ENCODE measurements at places on chromosomes 3 and 15.

GRCh38 chr15:58552505-58553364 lies 120.9 kb downstream of the LIPC start:
- DNase-seq = no peak

- DNase-seq = no peak
Measured at GRCh38 chr3:136048068-136048467, 82.5 kb downstream of the PPP2R3A start.

DNA sequence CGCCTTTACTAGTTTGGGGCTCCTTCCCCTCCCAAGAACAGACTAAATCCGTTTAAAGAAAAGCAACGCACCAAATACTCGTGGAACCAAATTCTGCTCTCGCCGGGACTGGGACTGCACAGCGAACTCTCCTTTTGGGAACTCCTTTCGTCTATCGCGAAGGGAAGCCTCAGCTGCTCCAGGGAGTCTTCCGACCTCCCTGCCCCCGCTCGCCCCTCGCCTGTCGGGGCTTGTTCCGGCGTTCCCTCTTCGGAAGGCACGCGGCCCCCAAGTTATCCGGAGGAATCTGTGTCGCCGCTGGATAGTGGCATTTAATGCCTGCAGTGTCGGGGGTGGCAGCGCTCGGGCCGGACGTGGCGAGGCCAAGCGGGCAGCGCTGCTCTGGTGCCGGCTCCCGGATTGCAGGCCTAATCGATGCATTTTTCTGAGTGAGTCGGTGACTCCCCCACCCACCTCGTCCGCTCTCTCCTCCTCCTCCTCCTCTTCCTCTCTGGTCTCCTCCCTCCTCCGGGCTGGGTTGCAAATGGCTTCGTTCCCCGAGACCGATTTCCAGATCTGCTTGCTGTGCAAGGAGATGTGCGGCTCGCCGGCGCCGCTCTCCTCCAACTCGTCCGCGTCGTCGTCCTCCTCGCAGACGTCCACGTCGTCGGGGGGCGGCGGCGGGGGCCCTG lies at the start of gene TRIM71:
TRIM71 (plus strand) TSS at position 440 of the 671 bp plus-strand sequence; CDS start at position 524, 84 bp downstream.
- DNase-seq = no peak

GRCh38 chr3:136839556-136839931 lies 20.6 kb downstream of the SLC35G2 start:
- no peak for DNase-seq

- no peak for DNase-seq
Measured at GRCh38 chr15:88100181-88100580, 156.4 kb downstream of the NTRK3 start.

DNA sequence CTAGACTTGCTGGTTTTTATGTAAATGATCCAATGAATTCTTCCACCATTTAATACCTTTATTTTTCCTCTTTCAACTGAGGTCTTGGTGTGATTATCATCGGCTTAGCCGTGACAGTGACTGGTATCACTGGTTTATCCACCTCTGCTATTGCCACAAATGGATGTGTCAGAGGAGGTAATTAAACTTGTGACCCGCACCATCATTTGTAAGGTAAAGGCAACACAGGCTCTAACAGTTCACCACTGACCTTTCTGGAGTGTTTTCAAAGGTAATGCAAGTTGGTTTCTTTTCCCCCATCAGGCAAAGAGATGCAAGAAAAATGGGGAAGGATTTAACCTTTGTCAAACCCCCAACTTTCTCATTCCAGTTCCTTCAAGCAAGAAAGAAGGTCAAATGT lies 19.7 kb downstream of the SLC12A1 start:
- no peak for DNase-seq

DNA sequence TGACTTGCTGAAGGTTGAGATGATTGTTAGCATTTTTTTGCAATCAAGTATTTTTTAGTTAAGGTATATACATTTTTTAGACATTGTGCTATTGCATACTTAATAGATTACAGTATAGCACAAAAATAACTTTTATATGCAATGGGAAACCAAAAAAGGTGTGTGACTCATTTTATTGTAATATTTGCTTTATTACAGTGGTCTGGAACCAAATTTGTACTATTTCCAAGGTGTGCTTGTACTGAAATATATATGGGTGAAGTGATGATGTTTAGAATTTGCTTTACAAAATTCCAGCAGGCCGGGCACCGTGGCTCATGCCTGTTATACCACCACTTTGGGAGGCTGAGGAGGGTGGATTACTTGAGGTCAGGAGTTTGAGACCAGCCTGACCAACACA lies 29.1 kb upstream of the TBC1D23 start:
- no peak for DNase-seq

- no peak for DNase-seq
Measured at GRCh38 chr15:66595931-66596545, 30.2 kb upstream of the LCTL start.

GRCh38 chr3:78867409-78868372 lies 900.1 kb downstream of the ROBO1 start:
- no peak for DNase-seq

DNA sequence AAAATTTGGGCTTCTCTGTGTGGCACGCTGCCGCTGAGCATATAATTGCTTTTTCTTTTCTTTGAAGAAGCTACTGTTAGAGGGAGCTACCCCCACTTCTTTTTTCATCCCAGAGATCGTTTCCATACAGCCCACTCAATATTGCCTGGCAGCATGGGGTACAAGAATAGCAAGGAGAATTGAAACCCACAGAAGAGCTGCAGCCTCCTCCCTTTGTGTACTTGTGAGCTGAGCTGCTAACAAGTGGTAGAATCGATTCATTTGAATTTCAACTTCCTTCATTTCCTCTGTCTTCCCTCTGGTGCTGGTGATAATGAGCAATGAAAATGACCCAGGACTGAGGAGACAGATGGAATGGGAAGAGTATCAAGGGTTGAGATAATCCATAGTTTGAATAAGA lies 64.9 kb downstream of the LRRC3B start:
- no peak for DNase-seq

GRCh38 chr15:67731112-67731721 lies 94.1 kb upstream of the SKOR1 start:
- no peak for DNase-seq

GRCh38 chr3:190807719-190808375 lies 54.6 kb downstream of the GMNC start:
- DNase-seq = no peak

- no peak for DNase-seq
Measured at GRCh38 chr3:193008654-193009053, 91.0 kb upstream of the MB21D2 start.

DNA sequence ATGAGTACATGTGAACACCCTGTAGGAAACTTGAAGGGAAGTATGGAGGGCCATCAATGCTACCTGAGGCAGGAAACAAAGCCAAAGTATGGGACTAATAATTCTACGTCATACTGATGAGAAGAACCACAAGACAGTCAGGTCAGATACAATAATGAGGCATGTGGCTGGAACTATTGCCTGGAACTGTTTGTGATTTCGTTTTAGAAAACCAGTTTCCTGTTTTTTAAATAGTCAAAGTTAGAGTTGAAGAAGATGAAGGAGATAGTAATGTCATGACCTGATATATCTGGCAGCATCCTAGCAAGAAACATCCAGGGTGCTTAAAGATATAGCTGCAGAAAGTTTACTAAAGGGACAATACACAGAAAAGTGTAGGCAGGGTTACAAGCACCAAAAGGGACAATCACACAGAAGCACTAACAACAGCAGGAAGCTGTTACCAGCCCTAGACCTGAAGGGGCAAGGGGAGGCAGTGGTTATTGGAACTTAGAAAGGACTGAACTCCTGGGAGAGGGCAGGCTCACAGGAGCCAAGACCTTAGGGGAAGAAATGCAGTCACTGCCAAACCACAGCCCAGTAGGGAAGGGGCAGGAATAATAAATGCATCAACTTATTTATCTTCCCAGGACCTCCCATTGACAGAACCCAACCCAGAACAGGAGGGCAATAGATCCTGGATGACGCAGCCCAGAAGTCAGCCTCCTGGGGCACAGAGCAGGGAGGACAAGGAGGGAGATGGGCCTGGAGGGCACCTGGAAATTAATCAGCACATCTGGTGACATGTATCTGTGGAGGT lies 302.1 kb upstream of the STT3B start:
- DNase-seq = no peak

DNA sequence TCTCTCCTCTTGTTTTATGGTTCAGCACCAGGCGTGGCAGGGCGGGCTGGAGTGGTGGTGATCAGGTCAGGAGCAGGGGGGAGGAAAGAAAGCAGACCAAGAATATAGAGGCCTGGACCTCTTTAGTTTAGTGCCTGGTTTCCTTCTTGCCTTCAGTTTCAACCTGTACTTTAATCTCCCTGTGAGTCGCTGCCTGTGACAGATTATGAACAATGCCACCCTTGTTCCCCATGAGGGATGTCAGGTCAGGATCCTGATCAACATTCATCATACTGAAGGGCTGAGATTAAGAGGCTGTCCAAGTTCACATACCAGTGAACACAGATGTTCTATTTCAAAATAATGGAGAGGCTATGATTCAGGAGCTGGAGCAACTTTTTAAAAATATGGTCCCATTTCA lies 11.4 kb downstream of the ENTPD3 start:
- DNase-seq = no peak

DNA sequence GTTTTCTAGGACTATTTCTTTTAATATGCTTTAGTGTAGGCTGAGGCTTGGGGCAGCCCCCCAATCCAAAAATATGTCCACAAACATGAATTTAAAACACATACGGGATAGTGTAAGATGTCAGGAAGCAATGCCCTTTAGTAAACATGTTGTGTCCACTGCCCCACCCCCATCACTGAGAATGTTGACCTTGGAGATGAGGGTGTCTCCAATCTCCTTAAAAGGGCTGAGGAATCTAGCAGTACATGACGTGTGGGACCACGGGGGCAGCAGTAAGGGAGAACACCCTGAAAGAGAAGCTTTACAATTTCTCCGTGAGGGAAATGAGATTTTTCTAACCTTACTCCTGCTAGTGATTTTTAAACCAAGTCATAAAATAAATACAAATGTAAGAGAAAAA lies 84.7 kb downstream of the SQOR start:
- no peak for DNase-seq

- no peak for DNase-seq
Measured at GRCh38 chr3:66396888-66397287, 103.9 kb downstream of the LRIG1 start.

GRCh38 chr3:110101361-110101760 lies 764.0 kb upstream of the DPPA4 start:
- no peak for DNase-seq

DNA sequence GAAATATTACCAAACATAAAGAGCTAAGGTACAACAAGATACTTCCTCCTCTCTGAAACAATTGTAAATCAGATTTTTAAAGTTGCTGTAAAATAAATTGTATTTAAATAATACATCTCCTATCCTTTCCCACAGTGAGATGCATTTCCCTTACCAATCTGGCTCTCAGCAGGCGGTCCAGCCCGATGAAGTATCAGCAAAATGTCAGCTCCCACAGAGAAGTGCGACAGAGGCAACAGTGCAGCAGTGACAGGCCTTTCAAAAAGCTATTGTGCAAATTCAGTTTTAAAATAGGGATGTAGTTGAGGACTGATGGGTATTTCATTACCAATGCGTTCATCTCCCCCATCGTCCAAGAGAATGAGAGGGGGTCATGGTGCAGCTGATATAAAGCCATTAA lies 733.2 kb upstream of the GOLIM4 start:
- DNase-seq = no peak

GRCh38 chr15:99399618-99400017 lies 148.3 kb downstream of the LRRC28 start:
- no peak for DNase-seq

GRCh38 chr15:100038736-100039135 lies 303.0 kb downstream of the ADAMTS17 start:
- DNase-seq = no peak

- DNase-seq = no peak
Measured at GRCh38 chr3:18872466-18872865, 275.8 kb upstream of the KCNH8 start.

- no peak for DNase-seq
Measured at GRCh38 chr3:122458992-122459391, 43.1 kb upstream of the WDR5B start.

DNA sequence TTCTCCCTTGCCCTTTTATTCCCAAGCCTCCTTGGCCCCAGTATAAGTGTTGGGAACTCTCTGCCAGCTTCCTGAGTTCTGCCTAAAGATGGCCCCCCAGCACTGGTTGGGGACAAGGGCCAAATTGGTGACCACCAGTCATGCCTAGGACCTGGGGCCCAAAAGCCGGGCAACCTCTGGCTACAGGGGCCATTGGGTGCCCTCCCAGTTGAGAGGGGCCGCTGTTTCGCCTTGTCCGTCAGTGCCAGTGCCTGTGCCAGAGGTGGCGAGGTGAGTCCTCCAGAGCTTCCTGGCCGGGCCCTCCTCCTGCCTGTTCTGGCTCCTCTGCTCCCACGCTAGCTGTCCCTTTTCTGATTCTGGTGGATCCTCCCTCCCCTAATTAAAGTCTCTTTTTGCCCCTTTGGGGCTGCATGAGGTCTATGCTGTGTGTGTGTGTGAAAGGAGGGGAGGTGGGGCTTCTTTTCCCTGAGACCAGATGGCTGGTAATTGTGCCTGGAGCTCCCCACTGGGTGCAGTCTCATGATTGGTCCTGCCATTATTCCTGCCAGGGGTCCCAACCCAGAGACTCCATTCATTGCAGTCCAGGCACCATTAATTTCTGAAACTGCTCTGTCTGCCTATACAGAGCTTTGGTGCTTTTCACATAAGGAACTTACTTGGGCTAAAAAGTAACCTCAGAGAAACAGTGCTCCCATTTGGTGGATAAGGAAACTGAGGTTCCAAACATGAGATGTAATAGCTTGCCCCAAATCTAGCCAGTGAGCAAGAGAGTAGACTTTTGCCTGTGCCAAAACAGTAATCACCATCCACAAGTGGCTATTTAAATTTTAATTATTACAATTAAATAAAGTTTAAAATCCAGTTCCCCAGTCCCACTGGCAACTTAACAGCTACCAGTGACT lies 3.1 kb upstream of the TTLL3 start:
- DNase-seq = no peak

DNA sequence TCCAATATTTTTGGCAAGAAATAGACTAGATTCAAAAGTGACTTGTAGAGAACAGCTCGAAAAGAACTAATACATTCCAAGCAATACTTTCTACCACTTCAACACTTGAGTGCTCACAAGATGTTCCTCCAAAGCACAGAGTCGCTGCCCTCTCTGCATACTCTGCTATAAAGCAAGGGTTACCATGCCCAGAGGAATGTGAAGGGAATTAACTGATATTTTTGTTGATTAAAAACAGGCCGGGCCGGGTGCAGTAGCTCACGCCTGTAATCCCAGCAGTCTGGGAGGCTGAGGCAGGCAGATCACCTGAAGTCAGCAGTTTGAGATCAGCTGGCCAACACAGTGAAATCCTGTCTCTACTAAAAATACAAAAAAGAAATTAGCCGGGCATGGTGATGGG lies 57.6 kb upstream of the CSPG5 start:
- no peak for DNase-seq

GRCh38 chr15:88699861-88700260 lies 61.0 kb downstream of the ISG20 start:
- DNase-seq = no peak

Data from stimulated activated CD8-positive, alpha-beta memory T cell treated with anti-CD3 and anti-CD28 coated beads, Interleukin-15, amount 100 ng/mL, for 1 hour (primary cell).